Mesothelial cell of epicardium (in vitro differentiated cells): ENCODE measurements at places on chromosomes 11 and 22.

DNA sequence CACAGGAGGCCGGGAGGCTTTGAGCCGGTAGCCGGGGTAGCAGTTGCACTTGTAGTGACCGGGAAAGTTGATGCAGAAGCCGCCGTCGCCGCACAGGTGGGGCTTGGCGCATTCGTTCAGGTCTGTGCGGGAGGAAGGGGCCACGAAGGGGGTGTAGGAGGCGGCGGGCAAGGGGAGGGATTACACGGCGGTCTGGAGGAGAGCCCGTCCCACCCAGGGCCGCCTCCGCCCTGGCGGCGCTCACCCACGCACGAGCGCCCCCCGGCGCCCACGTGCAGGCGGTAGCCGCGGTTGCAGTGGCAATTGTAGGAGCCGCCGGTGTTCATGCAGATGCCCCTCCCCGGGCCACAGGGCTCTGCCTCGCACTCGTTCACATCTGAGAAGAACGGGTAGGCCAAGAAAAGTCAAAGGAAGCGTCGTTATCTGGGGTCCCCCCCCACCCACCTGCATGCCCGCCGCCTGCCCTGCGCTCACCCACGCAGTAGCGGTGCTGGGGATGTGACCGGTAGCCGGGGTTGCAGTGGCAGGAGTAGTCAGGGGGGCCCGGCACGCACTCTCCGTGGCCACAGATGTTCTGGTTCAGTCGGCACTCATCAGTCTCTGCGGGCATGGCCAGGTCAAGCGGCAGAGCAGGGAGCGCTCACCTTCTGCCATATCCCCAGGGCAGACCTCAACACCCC is 10.6 kb downstream of the LTBP3 start:
- no peak for DNase-seq

GRCh38 chr11:45333001-45333971 is 47.1 kb upstream of the SYT13 start:
- DNase-seq: no peak

- DNase-seq: no peak
These were observed 47.2 kb upstream of the MMP7 start for GRCh38 chr11:102577723-102578122.

- DNase-seq: no peak
These were observed 6.4 kb downstream of the ELFN2 start for GRCh38 chr22:37420686-37421467.

GRCh38 chr22:50267591-50268390 is 2.4 kb downstream of the MAPK11 start:
- DNase-seq: no peak

- peak; percentile 52 for DNase-seq
These were observed at the start of gene ZPR1 for GRCh38 chr11:116787786-116788486. Gene ZPR1 (minus strand): TSS chr11:116788023. CDS start chr11:116787990, 33 bp downstream.

DNA sequence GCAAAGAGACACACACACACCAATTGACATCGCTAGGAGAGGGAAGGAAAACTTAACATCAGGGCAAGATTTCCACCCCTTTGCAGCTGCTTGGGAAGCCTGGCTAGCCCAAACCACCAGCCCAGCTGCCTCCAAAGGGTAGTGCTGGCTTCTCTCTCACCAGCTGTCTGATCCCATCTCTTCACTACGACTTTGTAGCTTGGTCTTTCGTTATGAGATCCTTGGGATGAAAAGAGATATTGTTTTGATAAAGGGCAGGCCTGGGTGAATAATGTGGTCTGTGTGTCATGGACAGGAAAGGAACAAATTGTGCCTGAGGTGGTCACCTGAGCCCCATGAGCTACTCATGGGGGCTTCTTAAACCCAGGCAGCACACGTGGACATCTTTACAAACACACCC is 101.9 kb downstream of the ARL14EP start:
- DNase-seq: no peak
